ENCODE measurements at places on chromosomes 6 and 20. TPM values are rescaled to one million over a fixed set of nuclear protein-coding genes. Genes with fewer than 3 reads are reported as not detected.

FAM83C gene
- not detected for total RNA-seq

MICA gene
- 2.3 TPM for total RNA-seq

RPS18 gene
- total RNA-seq = 2,657 TPM

KHDC1L gene
- total RNA-seq = 0.69 TPM

SPATA25 gene
- total RNA-seq = 1.6 TPM

HSPA1L gene
- 8.1 TPM for total RNA-seq

HLA-DQA2 gene
- not detected for total RNA-seq

RHAG gene
- 0.92 TPM for total RNA-seq

ENPP1 gene
- 3.0 TPM for total RNA-seq

CCN5 gene
- not detected for total RNA-seq

SUMO4 gene
- total RNA-seq = 6.7 TPM

TSPO2 gene
- total RNA-seq = not detected

CYP24A1 gene
- total RNA-seq = 1.2 TPM

PPDPF gene
- 66.2 TPM for total RNA-seq

IMPG1 gene
- not detected for total RNA-seq

CABLES2 gene
- 6.5 TPM for total RNA-seq

ZNF341 gene
- total RNA-seq = 2.3 TPM

AHCY gene
- 58.6 TPM for total RNA-seq

TPX2 gene
- total RNA-seq = 11.3 TPM

CHRNA4 gene
- 26.5 TPM for total RNA-seq

LY6G6D gene
- total RNA-seq = not detected

RIPPLY2 gene
- 7.8 TPM for total RNA-seq

Data from diencephalon (tissue), 1 donor.